NCI-H1092 treated with DMSO at 0.1 percent for 48 hours (cell line): ENCODE measurements at places on chromosomes 1 and 21.

GRCh38 chr1:55869065-55869464 lies 653.9 kb upstream of the USP24 start:
- no peak for DNase-seq

- DNase-seq: no peak
These were observed 473.3 kb downstream of the NEGR1 start for GRCh38 chr1:71809085-71809484.

DNA sequence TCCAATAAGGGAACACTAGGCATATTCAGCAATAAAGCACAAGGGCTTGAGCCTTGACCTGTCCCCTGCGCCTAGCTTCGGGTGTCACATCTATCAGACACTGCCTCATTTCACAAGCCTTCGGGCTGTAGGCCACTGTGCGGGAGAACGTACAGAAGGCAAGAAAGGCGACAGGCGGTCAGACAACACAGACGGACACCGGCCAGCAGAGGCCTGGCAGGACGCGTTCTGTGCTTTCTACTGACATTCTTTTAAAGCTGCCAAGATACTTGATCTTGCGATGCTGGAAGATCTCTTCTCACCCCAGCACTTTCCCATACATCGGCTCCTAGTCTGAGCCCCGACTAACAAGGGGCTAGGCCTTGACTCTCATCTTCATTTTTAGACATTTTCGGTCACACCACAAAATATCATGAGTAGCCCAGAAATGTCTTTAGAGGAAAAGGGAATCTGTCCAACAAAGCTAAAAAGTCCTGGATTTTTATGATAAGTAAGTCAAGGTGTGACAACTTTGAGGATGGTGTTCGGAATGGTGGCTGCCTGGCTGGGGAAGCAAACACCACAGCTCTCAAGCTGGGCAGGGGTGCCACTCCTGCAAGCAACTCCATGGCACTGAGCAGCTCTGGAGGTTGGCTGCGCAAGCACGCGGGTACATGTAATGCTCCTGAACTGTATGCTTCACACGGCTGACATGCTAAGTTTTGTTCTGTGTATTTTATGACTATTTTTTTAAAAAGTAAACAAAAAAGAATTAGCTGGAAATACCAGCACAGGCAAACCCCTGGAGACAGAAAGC lies 18.7 kb downstream of the RIPK4 start:
- no peak for DNase-seq

DNA sequence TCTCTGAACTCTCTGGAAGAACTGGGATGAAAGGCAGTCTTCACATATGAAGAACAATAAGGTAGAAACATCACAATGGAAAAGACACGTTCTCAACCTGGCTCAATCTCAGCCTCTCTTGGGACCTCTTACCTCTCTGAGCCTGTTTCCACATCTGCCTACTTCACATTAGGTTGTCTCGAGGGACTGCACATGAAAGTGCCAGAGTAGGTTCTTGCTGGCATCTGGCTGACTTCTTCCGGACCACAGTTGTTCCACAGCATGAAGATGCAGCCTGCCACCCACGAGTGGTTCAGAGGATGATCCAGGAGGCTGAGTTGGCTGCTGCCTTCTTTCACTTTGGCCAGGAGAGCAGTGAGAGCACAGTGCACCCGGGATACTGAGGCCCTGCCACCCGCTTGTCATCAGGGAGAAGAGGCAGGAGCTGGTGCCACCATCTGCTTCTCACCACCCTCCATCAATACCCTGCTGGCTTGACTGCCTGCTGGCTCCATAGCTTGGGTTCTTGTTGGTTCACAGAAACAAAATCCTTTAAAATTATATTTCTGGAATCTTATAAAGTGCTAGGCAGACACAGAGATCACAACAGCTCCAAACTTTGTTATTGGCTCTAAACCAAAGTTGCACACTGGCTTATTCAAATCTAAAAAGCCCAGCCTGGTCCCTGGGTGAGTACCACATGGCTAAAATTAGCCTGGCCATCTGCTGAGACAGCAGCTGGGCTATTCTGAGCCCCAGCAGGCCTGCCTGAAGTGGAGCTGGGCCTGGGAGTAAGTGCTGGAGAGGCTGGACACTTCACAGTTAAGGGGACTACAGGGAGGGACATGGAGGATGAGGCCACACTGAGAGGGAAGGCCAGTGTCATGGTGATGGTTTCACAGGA lies 46.9 kb upstream of the LIN9 start:
- DNase-seq: peak; percentile 38

- DNase-seq: peak; percentile 29
These were observed 124.3 kb downstream of the LACTBL1 start for GRCh38 chr1:22848405-22848804.
